CD4-positive, alpha-beta T cell treated with Interferon gamma for 1 hour (primary cell): ENCODE measurements at places on chromosomes 13 and 19.

DNA sequence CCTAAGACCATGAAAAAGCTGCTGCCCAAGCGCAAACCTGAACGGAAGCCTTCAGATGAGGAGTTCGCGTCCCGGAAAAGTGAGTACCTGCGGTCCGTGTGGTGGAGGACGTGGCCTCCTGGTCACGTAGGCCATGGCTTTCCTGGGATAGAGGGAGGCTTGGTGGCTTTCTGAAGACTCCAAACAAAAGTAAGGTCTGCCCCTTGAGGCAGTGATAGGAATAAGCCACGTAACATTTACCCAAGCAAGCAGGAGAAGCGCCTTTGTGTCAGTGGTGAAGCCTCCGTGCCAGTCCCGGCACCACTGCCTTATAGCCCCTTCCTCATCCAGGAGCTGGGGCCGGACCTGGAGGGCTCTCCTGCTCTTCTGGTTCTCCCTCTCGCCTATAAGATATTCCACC, 34.3 kb upstream of the TEX29 start:
- DNase-seq = no peak

GRCh38 chr13:47774671-47774994, 226.4 kb downstream of the SUCLA2 start:
- no peak for DNase-seq

DNA sequence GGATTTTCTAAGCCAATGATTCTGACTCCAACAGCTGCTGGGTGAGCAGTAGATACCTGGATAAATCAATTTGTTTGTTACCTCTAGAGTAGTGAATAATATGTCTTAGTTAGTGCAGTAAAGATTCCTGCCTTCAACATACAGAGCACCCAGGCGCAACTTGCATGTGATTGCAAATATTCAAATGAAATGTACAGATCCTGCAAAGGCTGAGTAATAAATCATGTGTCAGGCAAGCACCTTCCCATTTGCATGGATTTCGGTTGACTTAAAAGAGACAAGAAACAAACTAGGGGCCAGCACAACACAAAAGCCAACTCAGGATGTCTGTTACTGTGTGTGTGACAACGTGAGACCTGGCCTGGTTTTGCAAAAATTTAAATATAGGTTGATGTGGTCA, 79.7 kb downstream of the TNFSF11 start:
- DNase-seq = no peak

DNA sequence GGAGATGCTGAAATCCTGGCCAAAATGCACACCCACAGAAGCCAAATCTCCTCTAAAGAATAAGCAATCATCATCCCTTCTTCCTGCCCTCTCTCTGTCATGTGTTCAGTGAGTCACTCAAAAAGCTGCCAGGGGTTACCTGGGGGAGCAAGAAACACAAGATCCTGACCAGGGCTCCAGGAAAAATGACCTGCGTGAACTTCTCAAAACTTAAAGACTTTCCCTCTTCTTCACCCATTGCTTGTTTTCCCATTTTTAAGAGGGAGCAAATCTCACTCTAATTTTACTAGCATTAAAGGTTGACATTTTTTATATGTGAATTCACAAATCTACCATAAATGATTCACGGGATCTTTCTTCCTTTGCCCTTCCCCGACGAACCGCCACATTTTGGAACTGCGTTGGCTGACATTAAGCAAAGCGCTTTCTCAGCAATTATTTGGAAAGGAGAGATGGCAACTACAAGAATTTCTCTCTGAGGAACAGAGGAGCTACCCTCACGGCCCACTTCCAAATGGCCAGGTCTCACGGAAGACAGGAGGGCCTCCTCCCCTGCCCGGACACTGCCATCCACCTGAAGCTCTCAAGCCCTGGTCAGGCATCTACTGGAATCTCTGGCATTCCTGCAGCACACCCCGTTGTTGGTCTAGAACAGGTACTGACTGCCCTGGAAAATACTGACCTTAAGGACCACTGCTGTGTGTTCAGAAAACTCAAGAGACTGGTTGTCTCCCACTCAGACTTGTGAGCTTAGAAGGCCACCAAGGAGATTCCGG, 14.2 kb downstream of the TSHZ3 start:
- DNase-seq = no peak

DNA sequence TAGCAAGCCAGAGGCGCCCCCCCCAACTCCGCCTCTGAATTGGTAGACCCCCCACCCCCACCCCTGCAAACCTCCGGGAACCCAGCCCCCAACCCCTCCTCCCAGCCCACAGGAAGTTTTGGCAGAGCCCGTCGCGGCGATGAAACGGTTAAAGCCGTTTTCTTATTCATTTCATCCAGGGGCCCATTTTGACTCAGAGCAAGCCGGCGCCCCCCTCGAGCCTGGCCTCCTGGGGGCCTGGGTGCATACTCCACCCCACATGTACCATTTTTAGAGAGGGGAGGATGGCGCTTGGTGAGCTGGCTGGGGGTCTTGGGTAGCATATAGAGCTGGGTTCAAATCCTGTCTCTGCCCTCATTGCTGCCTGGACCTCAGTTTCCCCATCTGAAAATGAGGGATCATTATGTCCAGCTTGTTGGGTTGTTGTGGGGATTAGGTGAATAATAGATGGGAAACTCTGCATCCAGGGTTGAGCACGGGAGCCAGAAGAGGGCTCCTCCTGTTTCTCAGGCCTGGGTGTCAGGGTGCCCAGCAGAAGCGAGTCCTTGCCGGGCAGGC, 7.9 kb upstream of the JUNB start:
- DNase-seq = no peak

- DNase-seq = no peak
Observed at GRCh38 chr19:40724855-40725254, 7.9 kb downstream of the ITPKC start.

DNA sequence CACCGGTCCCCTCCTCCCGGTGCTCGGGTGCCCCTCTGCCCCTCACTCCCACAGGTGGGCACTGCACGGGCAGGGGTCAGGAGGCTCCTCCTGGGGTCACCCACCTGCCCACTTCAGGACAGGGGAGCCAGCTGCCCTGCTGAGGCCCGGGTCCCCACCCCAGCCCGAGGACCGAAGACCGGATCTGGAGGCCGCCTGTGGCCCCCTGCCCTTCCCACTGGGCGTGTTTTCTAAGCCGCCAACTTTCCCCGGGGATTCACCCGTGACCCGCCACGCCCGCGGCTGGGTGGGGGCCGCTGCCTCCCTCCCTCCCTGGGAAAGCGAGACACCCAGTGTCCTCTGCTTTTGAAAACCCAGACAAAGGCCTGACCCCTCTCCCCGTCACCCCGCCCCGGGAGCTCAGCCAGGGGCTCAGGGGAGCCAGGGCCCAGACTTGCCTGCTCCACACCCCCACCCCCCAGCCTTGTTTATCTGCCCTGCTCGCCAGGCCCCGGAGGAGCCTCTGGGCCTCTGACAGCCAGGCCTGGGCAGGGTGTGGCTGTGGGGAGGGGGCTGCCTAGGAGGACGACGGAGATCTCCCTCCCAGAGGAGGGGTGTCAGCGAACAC, 1.3 kb downstream of the PALM start:
- DNase-seq = no peak
